Activated T-helper 1 cell treated with anti-CD3 and anti-CD28 coated beads, Interleukin-12 subunit alpha, Interleukin-12 subunit beta, Interleukin-2, Interleukin-4 antibody, amounts not matched to agents 30 ng/mL and 10 ng/mL and 1 ng/mL, durations not matched to agents 14 hours and 24 hours and 36 hours (primary cell): ENCODE measurements at places on chromosomes 3 and 15.
A peak's percentile ranks its signal among the peaks of the same experiment; 100 is the strongest.

GRCh38 chr15:50884540-50884939, 23.9 kb upstream of the AP4E1 start:
- DNase-seq = no peak
- H3K36me3 ChIP-seq = peaks cover 2% of the 10 kb centered on the region
- H3K27ac ChIP-seq = peak overlapping the region; percentile 21

- no peak overlapping the region for H3K4me3 ChIP-seq
- H3K27me3 ChIP-seq = no peaks in the 10 kb centered on the region
- H3K27ac ChIP-seq = no peak overlapping the region
Measured at GRCh38 chr3:13812034-13812471, 67.8 kb downstream of the WNT7A start.

DNA sequence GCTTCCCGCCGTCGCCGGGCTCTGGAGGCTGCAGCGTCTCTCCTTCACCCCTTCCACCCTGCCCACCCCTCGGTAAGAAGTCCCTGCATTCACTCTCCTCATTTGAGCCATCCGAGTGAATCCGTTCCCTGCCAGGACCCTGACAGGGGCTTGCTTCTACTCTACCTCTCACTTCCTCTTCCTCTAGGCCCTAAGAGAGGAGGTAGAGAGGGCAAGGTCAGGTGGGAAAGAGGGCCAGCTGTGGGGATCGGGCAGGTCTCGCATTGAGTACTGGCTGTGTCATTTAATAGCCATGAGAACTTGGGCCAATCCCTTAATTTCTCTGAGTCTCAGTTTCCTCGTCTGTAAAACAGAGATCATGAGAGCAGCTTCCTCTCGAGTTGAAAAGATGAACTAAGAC, 283.6 kb downstream of the UACA start:
- H3K36me3 ChIP-seq = peaks cover 11% of the 10 kb centered on the region
- H3K27ac ChIP-seq = peak overlapping the region; percentile 25
- peaks cover 57% of the 10 kb centered on the region for H3K27me3 ChIP-seq

- H3K36me3 ChIP-seq = no peaks in the 10 kb centered on the region
- no peaks in the 10 kb centered on the region for H3K4me1 ChIP-seq
- H3K4me3 ChIP-seq = no peak overlapping the region
- no peak for DNase-seq
- H3K27me3 ChIP-seq = no peaks in the 10 kb centered on the region
Measured at GRCh38 chr15:86876387-86876944, 796.8 kb downstream of the AGBL1 start.

- H3K27ac ChIP-seq = no peak overlapping the region
Measured at GRCh38 chr3:190346541-190346940, 24.3 kb upstream of the CLDN1 start.

- no peak overlapping the region for H3K27ac ChIP-seq
- no peak for DNase-seq
- H3K4me3 ChIP-seq = no peak overlapping the region
- H3K27me3 ChIP-seq = peaks cover 7% of the 10 kb centered on the region
- no peaks in the 10 kb centered on the region for H3K4me1 ChIP-seq
Measured at GRCh38 chr3:149442851-149443544, 31.5 kb upstream of the TM4SF4 start.

DNA sequence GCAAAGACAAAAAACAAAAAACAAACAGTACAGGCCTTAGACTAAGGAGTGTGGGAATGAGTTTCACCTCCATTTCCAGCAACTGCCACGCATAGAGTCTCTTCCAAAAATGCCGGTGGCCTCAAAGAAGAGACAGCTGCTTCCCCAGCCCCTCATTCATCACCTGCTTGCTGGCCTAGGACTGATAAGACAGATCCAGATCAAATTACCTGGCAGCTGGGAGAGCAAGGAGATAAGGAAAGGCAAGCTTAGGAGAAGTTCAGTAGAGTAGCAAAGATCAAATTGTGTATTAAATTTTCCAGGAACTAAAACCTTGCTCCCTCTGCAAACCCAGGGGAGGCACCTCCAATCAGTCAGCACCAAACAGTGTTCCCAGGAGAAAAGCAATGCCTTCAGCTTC, 325.8 kb upstream of the CTNNB1 start:
- DNase-seq = no peak
- H3K36me3 ChIP-seq = no peaks in the 10 kb centered on the region
- H3K27ac ChIP-seq = no peak overlapping the region
- H3K27me3 ChIP-seq = peaks cover 2% of the 10 kb centered on the region

GRCh38 chr3:51337666-51338065, 47.4 kb upstream of the MANF start:
- H3K4me3 ChIP-seq = no peak overlapping the region
- no peak for DNase-seq
- no peak overlapping the region for H3K27ac ChIP-seq
- no peaks in the 10 kb centered on the region for H3K36me3 ChIP-seq
- no peaks in the 10 kb centered on the region for H3K4me1 ChIP-seq

- no peaks in the 10 kb centered on the region for H3K27me3 ChIP-seq
- DNase-seq = no peak
- no peak overlapping the region for H3K4me3 ChIP-seq
- no peaks in the 10 kb centered on the region for H3K36me3 ChIP-seq
- H3K4me1 ChIP-seq = no peaks in the 10 kb centered on the region
- H3K27ac ChIP-seq = no peak overlapping the region
Measured at GRCh38 chr3:139481116-139481515, 4.8 kb upstream of the RBP2 start.

GRCh38 chr3:126723801-126724200, 19.8 kb downstream of the CHCHD6 start:
- no peaks in the 10 kb centered on the region for H3K27me3 ChIP-seq
- DNase-seq = no peak
- no peaks in the 10 kb centered on the region for H3K36me3 ChIP-seq
- no peak overlapping the region for H3K27ac ChIP-seq
- no peaks in the 10 kb centered on the region for H3K4me1 ChIP-seq

GRCh38 chr3:119314821-119315220, 20.6 kb downstream of the ARHGAP31 start:
- H3K27me3 ChIP-seq = peaks cover 33% of the 10 kb centered on the region
- H3K4me3 ChIP-seq = no peak overlapping the region
- no peak for DNase-seq
- H3K27ac ChIP-seq = no peak overlapping the region
- peaks cover 15% of the 10 kb centered on the region for H3K36me3 ChIP-seq

GRCh38 chr3:11335056-11335608, 62.9 kb downstream of the ATG7 start:
- H3K27me3 ChIP-seq = no peaks in the 10 kb centered on the region
- H3K4me3 ChIP-seq = no peak overlapping the region
- H3K27ac ChIP-seq = no peak overlapping the region
- no peaks in the 10 kb centered on the region for H3K4me1 ChIP-seq
- H3K36me3 ChIP-seq = peaks cover 4% of the 10 kb centered on the region
- peak; percentile 4 for DNase-seq

DNA sequence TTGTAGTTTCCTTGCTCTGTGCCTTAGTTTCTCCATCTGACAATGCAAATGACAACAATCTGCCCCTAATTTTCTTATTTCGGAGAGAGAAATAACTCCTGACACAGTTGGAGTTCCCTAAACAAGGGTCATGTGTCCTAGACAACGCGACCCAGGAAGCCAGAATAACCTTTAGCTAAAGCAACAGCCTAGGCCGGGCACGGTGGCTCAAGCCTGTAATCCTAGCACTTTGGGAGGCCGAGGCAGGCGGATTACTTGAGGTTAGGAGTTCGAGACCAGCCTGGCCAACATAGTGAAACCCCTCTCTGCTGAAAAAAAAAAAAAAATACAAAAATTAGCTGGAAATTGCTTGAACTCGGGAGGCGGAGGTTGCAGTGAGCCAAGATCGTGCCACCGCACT, 49.9 kb downstream of the MCF2L2 start:
- H3K27ac ChIP-seq = no peak overlapping the region
- H3K36me3 ChIP-seq = no peaks in the 10 kb centered on the region
- peaks cover 36% of the 10 kb centered on the region for H3K4me1 ChIP-seq

GRCh38 chr15:70636540-70637165, 126.7 kb downstream of the UACA start:
- no peaks in the 10 kb centered on the region for H3K4me1 ChIP-seq
- H3K27me3 ChIP-seq = peaks cover 19% of the 10 kb centered on the region
- no peak overlapping the region for H3K4me3 ChIP-seq
- no peak for DNase-seq
- no peaks in the 10 kb centered on the region for H3K36me3 ChIP-seq

- peaks cover 9% of the 10 kb centered on the region for H3K27me3 ChIP-seq
- peaks cover 10% of the 10 kb centered on the region for H3K4me1 ChIP-seq
- H3K4me3 ChIP-seq = no peak overlapping the region
- no peak overlapping the region for H3K27ac ChIP-seq
- no peak for DNase-seq
Measured at GRCh38 chr15:39502082-39502447, 78.8 kb upstream of the THBS1 start.

- no peak for DNase-seq
- no peaks in the 10 kb centered on the region for H3K4me1 ChIP-seq
- H3K4me3 ChIP-seq = no peak overlapping the region
- no peaks in the 10 kb centered on the region for H3K36me3 ChIP-seq
- H3K27me3 ChIP-seq = no peaks in the 10 kb centered on the region
Measured at GRCh38 chr3:118705487-118706219, 329.0 kb downstream of the IGSF11 start.

DNA sequence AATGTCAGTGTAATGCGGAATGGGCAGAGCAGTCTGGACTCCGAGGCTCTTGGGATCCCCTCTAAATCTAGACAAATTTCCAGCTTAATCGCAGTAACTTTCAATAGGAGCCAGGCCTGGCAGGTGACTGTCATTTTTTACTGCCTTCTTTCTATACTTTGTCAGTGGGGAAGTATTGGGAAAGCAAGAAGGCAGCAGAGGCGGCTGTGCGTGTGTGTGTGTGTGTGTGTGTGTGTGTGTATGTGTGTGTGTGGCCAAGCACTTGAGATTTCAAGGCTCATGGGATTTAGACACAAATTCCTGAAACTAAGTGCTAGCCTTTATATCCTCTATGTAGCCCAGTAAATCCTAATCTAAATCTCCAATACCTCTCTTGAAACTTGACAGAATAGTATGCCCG, 49.3 kb upstream of the ANKRD34C start:
- no peak overlapping the region for H3K27ac ChIP-seq
- H3K4me1 ChIP-seq = no peaks in the 10 kb centered on the region
- no peaks in the 10 kb centered on the region for H3K36me3 ChIP-seq
- peaks cover 4% of the 10 kb centered on the region for H3K27me3 ChIP-seq
- DNase-seq = no peak
- H3K4me3 ChIP-seq = no peak overlapping the region

DNA sequence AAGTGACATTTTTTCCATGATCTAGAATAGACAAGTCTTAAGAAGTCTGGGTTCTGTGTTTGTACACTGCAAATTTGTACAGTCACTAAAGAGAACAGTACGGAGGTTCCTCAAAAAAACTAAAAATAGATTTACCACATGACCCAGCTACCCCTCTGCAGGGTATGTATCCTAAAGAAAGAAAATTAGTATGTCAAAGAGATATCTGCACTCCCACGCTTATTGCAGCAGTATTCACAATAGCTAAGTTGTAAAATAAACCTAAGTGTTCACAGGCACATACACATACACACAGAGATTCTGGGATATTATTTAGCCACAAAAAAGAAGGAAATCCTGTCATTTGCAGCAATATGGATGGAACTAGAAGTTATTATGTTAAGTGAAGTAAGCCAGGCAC, 120.4 kb downstream of the ZIC1 start:
- no peak for DNase-seq
- no peak overlapping the region for H3K4me3 ChIP-seq
- no peak overlapping the region for H3K27ac ChIP-seq
- H3K27me3 ChIP-seq = no peaks in the 10 kb centered on the region

DNA sequence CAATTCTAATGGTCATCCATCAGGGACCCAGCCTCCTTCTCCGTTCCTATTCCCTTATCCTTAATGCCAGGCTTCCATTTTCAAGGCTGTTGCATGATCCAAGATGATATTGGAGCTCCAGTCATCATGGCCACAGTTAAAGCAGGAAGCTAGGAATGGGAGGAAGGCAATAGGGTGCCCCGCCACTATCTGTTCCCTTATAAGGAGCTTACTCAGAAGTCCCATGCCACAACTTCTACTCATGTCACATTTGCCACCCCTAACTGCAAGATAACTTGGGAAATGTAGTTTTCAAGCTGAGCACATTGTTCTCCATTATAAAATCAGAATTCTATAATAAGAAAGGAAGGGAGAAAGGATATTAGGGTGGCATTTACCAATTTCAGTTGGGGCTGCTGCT, 38.6 kb upstream of the SPSB4 start:
- no peak overlapping the region for H3K27ac ChIP-seq
- peaks cover 14% of the 10 kb centered on the region for H3K27me3 ChIP-seq
- DNase-seq = no peak
- H3K36me3 ChIP-seq = no peaks in the 10 kb centered on the region
- peaks cover 20% of the 10 kb centered on the region for H3K4me1 ChIP-seq

DNA sequence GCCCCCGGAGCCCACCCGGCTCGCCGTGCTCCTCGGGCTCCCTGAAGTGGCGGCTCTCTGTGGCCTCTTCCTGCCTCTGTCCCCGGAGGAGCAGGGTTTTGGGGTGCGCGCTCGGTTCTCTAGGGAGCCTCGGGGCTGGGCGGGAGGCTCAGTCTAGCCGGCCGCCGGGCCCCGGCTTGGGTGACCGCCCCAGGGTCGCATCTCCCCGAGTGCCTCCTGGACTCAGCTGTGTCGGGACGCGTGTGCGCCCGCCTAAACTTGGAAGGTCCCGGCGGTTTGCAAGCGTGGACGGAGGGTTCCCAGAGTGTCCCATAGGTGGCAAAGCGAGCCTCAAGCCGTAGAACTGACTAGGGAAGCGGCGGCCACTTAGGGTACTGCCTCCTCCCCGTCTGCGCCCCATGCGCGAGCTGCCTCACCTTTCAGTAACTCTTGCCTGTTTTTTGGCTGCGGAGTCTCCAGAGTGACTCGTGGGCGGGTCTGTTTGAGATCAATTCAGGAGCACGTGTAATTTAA, 601 bp downstream of the ACTL6A start:
- peaks cover 34% of the 10 kb centered on the region for H3K4me1 ChIP-seq
- peak overlapping the region; percentile 97 for H3K27ac ChIP-seq
- peak overlapping the region; percentile 93 for H3K4me3 ChIP-seq
- peaks cover 10% of the 10 kb centered on the region for H3K27me3 ChIP-seq
- peak; percentile 61 for DNase-seq

GRCh38 chr15:94164202-94164807, 67.1 kb upstream of the MCTP2 start:
- H3K36me3 ChIP-seq = peaks cover 1% of the 10 kb centered on the region
- no peak overlapping the region for H3K27ac ChIP-seq
- no peak overlapping the region for H3K4me3 ChIP-seq

DNA sequence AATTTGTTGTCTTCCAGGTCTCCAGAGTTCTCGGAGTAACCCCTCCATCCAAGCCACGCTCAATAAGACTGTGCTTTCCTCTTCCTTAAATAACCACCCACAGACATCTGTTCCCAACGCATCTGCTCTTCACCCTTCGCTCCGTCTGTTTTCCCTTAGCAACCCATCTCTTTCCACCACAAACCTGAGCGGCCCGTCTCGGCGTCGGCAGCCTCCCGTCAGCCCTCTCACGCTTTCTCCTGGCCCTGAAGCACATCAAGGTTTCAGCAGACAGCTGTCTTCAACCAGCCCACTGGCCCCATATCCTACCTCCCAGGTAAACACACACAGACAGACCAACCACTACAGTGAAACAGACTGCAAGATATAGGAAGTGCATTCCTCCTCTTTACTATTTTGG, 87.9 kb upstream of the BLM start:
- peak overlapping the region; percentile 53 for H3K27ac ChIP-seq
- H3K4me1 ChIP-seq = no peaks in the 10 kb centered on the region
- H3K36me3 ChIP-seq = peaks cover 24% of the 10 kb centered on the region
- H3K27me3 ChIP-seq = no peaks in the 10 kb centered on the region

- H3K4me1 ChIP-seq = peaks cover 62% of the 10 kb centered on the region
- DNase-seq = no peak
- peak overlapping the region; percentile 65 for H3K27ac ChIP-seq
- H3K36me3 ChIP-seq = peaks cover 27% of the 10 kb centered on the region
Measured at GRCh38 chr3:158110658-158111018, 749 bp downstream of the RSRC1 start.

- no peaks in the 10 kb centered on the region for H3K36me3 ChIP-seq
- no peak overlapping the region for H3K4me3 ChIP-seq
- H3K27me3 ChIP-seq = peaks cover 37% of the 10 kb centered on the region
- H3K4me1 ChIP-seq = no peaks in the 10 kb centered on the region
- no peak overlapping the region for H3K27ac ChIP-seq
- DNase-seq = no peak
Measured at GRCh38 chr3:62876064-62876463, 848 bp upstream of the CADPS start.
